ENCODE measurements at places on chromosomes 3 and 15.

DNA sequence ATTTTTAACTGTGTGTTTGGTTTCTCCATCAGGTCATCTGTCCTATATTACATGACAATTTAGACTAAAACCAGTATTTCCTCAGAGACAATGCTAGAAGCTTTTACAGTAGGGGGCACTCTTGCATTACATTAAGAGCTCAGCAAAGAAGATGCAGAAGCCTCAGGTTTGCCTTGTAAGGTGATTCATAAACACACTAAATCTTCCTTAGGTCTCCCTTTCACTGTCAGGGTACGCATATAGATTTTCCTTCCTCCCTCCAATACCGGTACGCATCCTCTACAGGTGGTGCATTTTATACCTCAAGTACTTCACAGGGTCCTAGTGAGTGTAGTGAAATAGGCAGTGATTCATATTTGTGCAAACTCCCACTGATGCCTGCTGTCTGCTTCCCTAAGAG lies 46.5 kb downstream of the CD86 start:
- DNase-seq, result peak; percentile 4

DNA sequence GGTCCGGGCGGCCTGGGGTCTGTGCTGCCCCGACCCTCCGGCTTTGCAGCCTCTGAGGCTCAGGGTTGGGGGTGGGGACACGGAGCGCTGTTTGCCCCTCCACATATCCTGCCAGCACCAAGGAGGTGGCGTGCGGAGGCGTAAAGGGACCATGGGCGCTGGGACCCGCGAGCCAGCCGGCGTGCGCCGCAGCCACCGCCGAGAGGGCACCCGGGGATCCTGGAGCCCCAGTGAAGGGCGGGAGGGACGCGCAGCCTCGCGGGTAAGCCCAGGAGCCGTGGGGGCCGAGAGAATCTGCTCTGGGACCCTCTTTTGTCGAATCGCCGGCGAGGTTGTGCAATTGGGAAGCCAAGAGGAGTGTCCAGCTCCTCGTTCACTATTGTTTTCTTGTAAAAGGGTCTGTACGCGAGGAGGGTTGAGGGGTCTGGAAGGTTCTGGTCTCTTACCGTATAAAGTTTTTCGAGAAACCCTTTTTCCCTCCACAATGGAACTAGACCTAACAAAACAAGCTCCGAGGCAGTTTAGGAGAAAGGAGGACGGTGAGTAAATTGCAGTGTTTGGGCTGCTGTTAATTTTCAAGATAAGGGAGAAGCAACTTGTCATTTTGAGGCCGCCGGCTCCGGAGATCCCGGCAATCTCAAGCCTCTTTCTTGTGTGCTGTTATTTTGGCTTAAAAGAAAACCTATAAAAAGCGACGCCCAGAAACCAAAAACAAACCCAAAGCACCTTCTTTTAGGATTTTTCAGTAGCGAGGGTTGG lies 29.9 kb upstream of the ST3GAL6 start:
- DNase-seq, result no peak

GRCh38 chr3:128438488-128439072 lies 28.1 kb downstream of the DNAJB8 start:
- no peak for DNase-seq

GRCh38 chr3:127984241-127984975 lies 67.8 kb upstream of the SEC61A1 start:
- DNase-seq, result no peak

DNA sequence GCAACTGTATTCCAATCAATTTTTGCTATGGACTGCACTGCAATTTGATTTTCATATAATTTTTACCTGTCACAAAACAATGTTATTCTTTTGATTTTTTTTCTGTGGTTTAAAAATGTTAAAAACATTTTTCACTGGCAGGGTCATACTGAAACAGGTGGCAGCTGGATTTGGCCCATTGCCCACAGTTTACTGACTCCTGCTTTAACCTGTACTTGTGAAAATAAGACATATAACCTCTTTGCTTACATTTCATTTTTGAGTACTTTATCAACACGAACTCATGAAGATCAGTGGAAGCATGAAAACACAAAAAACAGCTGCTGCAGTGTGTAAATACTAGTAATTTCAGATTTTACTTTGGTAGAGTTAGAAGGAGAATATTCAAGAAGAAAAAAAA lies 313.1 kb downstream of the WDR72 start:
- no peak for DNase-seq

DNA sequence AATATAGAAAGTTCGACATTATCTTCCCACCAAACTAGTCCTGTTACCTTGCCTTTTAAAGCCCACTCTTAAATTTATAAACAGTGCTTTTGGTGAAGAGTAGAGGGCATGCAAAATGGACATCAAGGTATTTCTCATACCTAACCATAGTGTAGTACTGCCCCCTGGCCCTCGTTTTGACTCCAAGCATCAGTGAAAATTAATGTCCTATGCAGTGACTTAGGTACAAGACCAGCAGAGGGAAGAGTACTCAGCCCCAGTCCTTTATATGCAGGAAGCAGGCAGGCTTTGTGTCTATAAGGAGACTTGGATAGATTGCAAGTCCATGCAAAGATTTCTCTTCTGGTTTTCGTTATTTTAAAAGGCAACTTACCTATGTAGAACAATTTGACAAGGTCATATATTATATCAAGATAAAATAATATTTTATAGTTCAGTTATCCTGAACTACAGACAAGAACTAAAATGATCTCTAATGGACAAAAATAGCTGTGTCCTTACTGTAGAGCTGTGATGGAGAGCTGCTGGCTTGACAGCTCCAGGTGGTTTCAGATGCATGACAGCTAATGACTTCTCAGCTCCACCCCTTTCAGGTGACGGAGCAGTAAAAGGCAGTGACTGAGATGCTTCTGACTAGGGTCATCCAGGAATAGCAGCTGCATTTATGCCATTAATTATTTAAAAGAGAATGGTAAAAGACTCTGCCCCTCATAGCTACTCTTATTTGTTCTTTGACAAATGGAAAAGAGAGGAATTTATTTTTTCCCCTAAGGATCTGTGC lies 646.1 kb downstream of the SQOR start:
- DNase-seq, result no peak

- no peak for DNase-seq
Measured at GRCh38 chr15:73530649-73531048, 87.7 kb downstream of the REC114 start.

- DNase-seq, result peak; percentile 79
Measured at GRCh38 chr3:125519678-125520562, at the start of gene SNX4. Gene SNX4, minus strand, starts transcription at chr3:125520202. Its CDS starts 30 bp downstream, at chr3:125520172.

DNA sequence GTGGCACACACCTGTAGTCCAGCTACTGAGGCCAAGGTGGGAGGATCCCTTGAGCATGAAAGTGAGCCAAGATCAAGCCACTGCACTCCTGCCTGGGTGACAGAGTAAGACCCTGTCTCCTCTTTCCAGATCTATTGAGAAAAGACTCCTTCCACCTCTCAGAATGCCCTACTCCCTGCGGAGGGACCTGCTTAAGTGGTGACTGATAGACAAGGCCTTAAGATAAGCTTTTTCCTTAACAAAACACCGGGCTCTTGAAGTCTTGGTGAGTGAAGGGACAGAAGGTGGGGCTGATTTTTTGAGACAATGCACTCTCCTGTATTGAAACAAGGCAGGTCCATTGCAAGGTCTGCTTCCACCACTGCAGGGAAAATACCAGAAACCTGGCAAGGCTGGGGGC lies 338.4 kb upstream of the FRG2C start:
- DNase-seq, result no peak

DNA sequence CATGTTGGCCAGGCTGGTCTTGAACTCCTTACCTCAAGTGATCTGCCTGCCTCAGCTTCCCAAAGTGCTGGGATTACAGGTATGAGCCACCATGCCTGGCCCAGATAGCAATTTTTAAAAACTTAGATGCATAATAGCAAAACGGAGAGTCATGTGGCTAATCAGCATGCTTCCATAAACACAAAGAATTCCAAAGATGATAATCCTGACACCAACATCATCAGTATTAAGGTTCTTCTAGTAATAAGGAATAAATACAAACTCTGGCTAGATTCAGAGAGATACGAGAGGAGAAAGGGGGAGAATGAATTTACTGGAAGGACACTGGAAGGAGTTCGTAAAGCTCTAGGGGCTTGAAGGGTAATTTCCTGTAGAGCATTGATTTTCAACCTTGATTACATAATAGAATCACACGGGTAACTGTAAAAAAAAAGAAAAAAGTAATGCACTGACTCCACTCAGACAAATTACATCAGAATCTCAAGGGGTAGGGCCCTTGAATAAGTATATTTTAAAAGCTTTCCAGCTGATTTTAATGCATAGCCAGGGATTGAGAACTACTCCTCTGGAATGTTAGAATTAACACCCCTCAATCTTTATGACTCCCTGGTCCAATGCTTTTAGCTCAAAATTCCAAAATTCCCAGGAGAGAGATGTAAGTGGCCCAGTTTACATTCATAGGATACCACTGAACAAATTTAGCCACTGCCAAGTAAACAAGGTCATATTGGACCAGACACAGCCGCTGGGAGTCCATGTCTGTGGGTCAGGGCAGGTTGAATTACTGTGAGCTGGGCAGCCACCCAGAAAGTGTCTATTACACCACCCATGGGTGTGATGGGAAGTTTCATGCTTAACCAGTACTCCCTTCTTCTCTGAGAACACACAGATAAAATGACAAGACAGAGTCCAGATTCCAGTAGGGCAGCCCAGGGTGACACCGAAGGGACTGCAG lies 243.9 kb downstream of the TBL1XR1 start:
- peak; percentile 57 for DNase-seq

- no peak for DNase-seq
Measured at GRCh38 chr3:168989396-168989795, 674.1 kb downstream of the MECOM start.

DNA sequence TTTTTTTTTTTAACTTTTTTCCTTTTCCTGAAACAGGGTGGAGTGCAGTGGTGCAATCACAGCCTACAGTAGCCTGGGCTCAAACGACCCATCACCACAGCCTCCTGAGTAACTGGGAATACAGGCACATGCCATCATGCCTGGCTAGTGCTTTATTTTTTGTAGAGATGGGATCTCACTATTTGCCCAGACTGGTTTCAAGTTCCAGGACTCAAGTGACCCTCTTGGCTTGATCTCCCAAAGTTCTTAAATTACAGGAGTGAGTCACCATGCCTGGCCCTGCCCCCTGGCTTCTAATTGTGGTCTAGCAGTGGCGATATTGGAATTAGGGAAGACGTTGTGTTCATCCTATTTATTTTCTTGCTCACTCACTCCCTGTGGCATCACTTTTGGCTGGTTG lies 1138.4 kb downstream of the SI start:
- DNase-seq, result no peak

- no peak for DNase-seq
Measured at GRCh38 chr15:75827691-75828090, 15.6 kb upstream of the UBE2Q2 start.

DNA sequence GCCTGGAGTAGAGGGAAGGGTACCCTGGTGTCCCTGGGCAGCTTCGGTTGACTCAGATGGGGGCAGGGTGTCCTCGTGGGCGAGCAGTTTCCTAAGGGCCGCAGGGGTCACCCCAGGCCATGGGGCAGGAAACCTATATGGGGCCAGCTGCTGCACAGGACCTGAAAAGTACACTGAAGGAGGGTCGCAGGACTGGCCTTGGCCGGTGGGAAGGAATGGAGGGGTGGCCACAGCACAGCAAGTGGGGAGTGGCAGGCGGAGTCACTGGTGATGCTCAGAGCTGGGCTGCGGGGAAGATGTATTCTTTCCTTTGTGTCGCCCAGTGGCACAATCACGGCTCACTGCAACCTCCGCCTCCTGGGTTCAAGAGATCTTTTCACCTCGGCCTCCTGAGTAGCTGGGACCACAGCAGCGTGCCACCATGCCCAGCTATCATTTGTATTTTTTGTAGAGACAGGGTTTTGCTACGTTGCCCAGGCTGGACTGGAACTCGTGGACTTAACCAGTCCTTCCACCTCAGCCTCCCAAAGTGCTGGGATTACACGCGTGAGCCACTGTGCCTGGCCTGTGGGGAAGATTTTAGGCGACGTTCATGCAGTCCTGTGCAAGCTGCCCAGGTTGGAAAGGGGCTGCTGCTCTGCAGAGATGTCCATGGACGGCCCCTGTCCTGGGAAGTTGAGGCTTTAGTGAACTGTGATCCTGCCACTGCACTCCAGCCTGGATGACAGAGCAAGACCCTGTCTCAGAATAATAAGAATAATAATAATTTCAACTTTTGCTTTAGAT lies 57.2 kb downstream of the EFCAB12 start:
- no peak for DNase-seq

DNA sequence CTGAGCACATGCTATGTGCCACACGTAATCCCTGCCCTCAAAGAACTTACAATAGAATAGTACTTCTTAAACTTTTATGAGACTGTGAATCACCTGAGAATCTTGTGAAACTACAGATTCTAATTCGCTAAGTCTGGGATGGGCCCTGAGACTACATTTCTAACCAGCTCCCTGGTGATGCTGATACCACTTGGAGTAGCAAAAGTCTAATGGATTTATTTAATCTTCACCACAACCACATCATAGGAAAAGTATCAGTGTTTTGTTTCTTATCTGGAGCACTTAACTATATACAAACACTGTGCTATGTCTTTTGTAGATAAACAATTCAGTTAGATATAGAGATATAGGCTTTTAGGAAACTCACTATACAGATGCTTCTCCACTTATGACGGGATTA lies 23.8 kb upstream of the TCF12 start:
- no peak for DNase-seq

- DNase-seq, result no peak
Measured at GRCh38 chr15:101499863-101500713, 10.6 kb upstream of the PCSK6 start.

DNA sequence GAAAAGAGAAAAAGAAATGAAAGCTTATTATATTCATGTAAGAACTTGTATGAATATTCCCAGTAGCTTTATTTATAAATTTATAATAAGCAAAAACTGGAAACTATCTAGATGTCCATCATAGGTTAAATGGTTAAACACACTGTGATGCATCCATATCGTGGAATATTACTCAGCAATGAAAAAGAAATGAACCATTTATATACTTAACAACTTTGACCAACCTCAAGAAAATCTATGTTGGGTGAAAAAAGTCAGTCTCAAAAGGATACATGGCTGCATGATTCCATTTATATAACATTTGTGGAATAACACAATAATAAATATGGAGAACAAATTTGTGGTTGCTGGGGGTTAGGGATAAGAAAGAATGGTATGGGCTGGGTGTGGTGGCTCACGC lies 713.0 kb upstream of the SGO1 start:
- DNase-seq, result no peak

DNA sequence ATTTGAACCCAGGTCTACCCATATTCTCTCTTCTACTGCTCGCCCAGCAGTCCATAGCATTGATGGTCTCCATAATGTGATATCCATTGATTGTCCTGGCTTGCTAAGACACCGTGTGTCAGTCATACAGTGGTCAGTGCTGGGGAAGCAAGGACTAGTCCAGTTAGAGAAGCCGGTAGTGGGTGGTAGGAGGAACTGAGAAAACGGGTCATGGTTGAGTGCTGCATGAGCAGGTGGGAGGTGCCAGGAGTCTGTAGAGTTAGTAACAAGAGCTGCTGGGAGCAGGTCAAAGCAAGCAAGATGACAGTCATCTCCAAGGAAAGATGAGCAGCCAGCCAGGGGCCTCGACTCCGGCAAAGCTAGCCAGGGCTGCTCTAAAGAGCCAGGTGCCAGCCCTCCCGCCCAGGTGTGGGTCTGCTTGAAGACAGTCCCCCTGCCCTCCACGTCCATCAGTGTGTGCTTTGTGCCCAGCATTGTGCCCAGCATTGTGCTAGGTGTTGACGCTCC lies 29.5 kb upstream of the USP3 start:
- DNase-seq, result no peak

Measured in fibroblast of skin of left quadriceps (primary cell).